Epithelial cell of proximal tubule (primary cell): ENCODE measurements at places on chromosomes 7 and 10.

DNA sequence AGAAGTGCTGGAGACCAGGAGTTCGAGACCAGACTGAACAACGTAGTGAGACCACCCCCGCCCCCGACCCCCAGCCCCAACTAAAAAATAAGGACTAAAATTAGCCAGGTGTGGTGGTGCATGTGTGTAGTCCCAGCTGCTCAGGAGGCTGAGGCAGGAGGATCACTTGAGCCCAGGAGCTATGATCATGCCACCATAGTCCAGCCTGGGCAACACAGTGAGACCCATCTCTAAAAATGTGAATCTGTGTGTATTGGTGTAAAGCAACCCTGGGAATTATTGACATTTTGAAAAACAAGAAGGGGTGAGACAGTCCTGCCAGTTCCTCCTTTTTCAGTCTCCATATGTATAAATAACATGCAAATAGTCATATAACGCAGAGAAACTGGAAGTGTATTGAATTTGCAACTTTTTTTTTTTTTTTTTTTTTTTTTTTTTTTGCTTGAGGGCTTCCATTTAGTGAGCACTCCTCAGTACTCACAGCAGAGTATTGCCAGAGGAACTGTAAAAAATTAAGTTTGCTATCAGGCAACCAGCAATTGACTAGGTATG, 3.4 kb upstream of the ITGB1 start:
- DNase-seq: no peak

DNA sequence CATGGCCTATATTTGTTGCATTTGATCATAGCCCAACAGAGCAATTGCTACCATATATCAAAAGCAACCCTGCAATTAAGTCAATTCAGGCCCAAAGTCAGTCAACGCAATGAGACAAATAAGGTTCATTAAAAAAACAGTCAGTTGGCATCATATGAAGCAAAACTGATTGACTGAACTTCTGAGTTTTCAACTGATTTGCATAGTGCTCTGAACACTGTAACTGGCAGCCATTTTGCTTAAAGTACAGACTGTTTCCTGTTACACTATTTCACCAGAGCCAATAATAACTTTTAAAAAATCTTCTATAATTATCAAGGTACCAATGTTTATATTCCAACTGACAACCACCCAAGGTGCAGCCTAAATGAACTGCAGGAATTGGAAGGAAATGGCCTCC, 68.4 kb upstream of the RAPGEF5 start:
- DNase-seq: no peak

- no peak for DNase-seq
Measured at GRCh38 chr7:143460271-143460979, 17.2 kb downstream of the TAS2R60 start.

DNA sequence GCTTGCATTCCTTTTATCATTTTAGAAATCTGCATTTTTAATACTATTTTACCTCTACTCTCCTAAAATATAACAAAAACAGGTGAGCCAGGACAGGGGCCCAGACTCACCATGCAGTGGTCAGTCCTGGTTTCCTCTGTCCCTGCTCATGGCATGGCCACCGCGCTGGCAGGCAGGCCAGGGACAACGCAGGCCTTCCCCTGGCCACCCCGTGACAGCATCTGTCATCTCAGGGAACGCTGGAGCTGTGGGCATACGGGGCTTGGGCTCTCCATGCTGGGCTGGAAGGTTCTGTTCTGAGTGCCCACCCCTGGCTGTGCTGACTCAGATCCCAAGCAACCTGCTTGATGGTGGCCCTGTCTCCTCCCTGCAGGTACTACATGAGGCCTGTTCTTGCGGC, 35.1 kb upstream of the CDH23 start:
- DNase-seq: no peak

GRCh38 chr10:124697837-124698544, 46.2 kb downstream of the FAM53B start:
- no peak for DNase-seq

- no peak for DNase-seq
Measured at GRCh38 chr10:127153181-127153580, 43.2 kb downstream of the INSYN2A start.

- peak; percentile 6 for DNase-seq
Measured at GRCh38 chr10:87000491-87000890, 19.6 kb upstream of the FAM25A start.

- DNase-seq: no peak
Measured at GRCh38 chr10:119320981-119321380, 113.6 kb downstream of the GRK5 start.

- no peak for DNase-seq
Measured at GRCh38 chr10:18735711-18736110, 76.5 kb downstream of the ARL5B start.

DNA sequence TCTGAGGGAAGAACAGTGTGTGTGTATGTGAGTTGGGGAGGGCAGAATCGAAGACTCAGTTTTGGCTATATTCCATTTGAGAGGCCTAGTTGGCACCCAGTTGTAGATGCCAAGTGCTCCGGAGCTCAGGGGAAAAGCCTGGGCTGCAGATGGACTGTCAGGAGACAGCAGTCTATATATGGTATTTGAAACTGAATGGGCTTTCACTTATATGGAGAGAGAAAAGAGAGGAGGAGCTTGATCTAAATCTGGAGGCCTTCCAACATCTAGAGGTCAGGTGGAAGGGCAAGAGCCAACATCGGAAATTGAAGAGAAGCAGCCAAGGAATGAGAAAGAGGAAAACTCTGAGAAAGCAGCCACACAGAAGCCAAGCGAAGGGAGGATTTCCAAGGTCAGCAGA, 350.8 kb upstream of the BMPER start:
- DNase-seq: no peak

GRCh38 chr7:116532102-116532688, 7.4 kb downstream of the CAV1 start:
- no peak for DNase-seq

- no peak for DNase-seq
Measured at GRCh38 chr10:100806356-100806645, 60.9 kb downstream of the PAX2 start.

GRCh38 chr10:67005981-67006380, 80.1 kb downstream of the LRRTM3 start:
- no peak for DNase-seq

GRCh38 chr10:108204528-108205305, 1040.2 kb upstream of the SORCS1 start:
- DNase-seq: no peak

DNA sequence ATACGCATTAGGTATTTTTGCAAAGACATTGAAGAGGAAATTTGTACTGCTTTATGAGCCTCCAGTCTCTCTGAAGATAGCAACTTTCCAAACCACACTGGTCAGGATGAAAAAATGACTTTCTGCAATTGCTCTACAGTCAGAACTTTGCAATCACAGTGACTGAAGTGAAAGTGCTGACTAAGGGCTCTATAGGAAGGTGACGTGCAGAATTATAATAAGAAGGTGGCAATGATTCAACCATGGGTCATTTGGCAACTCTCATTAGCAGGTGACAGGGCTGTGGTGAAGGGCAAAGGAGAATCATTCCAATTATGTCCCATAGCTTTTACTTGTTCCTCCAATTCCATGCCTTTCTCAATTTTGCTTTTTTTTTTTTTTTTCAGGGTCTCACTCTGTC, 311.0 kb downstream of the ANKRD30A start:
- no peak for DNase-seq

GRCh38 chr7:54591404-54592386, 49.5 kb downstream of the VSTM2A start:
- DNase-seq: no peak

DNA sequence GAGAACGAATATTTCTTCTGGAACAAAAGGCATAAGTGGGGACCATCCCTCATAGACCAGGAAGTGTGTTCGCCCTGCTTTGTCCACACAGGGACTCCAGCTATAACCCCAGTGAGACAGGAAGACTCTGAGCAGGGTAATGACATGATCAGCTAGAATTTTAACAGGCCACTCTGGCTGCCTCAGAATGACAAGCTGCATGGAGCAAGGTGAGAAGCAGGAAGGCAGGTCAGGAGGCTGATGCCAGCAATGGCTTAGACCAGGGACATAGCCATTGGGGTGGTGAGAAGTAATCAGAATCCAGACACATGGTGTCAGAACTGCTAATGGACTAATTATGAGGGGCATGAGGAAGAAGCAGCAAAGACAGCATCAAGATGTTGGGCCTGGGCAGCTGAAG, 264.6 kb downstream of the GRID1 start:
- no peak for DNase-seq

- DNase-seq: no peak
Measured at GRCh38 chr10:98391065-98391464, 23.9 kb downstream of the PYROXD2 start.

DNA sequence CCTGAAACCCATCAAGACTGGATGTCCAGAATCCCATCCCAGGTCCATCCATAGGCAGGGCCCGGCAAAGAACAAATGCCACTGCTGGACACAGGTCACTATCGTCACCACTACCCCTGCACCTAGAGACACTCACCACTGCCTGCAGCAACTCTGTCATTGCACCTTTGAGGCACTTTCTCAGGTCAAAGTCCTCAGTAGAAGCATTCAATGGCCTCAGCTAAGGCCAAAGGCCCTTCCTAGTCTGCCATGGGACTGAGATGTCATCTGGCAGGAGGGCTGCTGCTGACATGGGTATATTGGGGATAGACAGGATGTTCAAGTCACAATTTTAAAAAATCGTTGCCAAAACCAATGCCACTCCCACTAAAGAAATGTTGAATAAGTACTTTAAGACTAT, 58.7 kb downstream of the GPAM start:
- no peak for DNase-seq

- DNase-seq: no peak
Measured at GRCh38 chr10:102643336-102644065, 778 bp upstream of the TRIM8 start.

DNA sequence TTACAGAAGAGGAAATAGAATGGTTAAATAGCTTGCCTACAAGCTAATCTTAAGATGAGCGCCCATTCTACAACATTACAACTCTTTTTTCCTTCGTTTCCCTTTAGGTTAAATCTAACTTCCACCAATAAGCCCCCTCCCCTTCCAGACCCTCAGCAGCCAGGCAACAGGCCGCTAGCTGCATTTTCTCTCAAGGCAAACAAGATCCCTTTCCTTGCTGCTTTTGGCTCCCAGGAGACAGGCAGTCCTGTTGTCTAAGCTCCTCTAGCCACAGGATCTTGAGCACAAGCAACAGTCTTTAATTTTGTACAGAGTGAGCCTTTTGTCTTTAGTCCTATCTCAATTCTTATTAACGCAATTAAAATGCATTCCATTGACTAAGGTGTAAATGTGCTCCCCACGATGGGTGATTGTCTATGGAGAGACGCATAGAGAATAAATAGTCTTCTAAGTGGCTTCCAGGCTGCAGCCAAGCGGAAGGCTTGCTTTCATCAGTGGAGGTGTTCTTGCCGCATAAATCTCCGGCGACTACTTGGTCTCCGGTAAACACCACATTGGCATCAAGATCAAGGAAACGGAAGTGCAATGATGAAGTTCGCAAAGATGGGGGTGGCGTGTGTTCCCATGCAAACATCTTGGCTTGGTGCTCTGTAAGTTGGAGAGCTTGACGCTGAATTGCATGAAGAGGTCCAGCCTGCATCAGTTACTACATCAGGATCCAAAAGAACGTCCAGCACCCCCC, 181.9 kb upstream of the LYZL2 start:
- DNase-seq: no peak

DNA sequence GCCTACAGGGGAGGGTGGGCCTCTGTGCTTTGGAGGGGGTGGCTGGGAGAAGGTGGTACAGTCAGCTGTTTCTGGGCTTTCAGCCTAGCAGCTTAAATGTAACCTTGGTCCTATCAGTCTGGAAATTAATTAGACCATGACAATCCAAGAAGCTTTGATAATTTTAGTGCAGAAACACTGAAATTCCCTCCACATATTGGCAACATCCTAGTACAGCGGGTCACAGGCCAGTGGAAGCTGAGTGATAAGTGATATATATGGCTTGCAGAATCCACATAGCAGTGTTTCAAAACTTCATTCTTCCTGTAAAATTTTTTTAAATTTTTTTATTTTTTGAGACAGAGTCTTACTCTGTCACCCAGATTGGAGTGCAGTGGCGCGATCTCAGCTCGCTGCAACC, 212.6 kb downstream of the TYW1 start:
- DNase-seq: no peak

DNA sequence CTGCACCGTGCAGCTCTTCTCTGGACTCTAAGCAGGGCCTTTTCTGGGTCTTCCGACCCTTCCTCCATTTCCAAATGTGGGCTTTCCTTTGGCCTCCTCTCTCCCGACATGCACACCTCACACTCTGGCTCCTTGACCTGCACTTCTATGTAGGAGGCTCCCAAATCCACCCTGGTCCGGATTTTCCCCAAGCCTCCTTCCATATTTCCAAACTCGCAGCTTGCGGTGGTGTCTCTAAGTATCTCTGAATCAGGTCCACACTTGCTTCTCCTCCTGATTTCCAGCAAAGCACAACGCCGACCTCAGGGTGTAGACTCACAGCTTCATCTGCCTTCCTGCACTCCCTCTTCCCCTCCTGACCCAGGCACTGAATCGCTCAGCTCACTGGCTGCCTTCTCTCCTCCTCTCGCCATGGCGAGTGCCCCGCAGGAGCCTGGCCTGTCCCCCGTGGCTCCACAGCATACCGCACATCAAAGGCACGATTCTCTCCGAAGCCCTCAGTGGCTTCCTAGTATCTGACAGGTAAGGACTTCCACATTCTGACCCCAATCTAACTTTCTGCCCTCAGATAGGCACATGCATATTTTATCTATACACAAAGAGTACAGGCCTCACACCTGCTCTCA, 27.8 kb downstream of the DIP2C start:
- DNase-seq: no peak

GRCh38 chr7:22894546-22894945, 71.9 kb upstream of the TOMM7 start:
- no peak for DNase-seq

DNA sequence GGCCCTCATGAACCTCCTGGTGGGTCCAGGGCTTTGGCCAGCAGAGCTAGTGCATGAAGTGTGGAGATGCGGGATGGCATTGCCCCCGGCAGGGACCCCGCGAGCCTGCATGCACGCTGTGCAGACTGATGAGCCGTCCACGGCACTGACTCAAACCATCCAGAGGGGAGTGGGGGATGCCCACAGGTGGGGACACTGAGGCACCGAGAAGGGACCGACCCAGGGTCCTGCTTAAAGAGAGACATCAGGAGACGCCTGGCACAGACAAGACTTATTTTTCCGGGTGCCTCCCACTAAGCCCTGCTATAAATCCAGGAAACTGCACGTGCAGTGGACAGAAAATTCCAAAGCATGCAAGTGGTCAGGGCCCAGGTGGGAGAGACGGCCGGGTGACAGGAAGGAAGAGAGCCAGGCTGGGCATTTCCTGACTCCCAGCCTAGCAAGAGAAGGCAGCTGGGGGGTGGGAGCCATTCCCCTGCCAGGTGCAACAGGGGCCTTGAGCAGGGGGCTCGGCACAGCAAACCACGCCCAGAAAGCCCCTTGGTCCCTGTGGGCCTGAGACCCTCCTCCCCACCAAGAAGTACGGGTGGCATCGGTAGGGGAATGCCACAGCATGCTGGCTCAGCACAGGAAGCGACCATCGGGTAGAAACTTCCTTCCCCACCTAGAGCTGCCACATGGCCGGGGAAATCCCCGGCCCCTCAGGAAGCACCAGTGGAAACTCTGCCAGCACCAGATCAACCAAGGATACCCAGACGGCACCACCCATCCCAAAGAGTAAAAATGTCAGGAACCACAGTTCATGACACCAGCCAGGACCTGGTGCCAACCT, 91.5 kb downstream of the FOXL3 start:
- DNase-seq: no peak

GRCh38 chr10:61159253-61159652, 215.3 kb upstream of the RHOBTB1 start:
- no peak for DNase-seq

- no peak for DNase-seq
Measured at GRCh38 chr7:111076205-111076604, 14.7 kb upstream of the LRRN3 start.
